NCI-H1092 treated with DMSO at 0.1 percent for 48 hours (cell line): ENCODE measurements at places on chromosomes 6 and 20.
A peak's percentile ranks its signal among the peaks of the same experiment; 100 is the strongest.

GRCh38 chr6:85417336-85417735 is 32.5 kb upstream of the NT5E start:
- no peak for DNase-seq

GRCh38 chr6:131998255-131998982 is 47.2 kb upstream of the CCN2 start:
- DNase-seq = no peak

DNA sequence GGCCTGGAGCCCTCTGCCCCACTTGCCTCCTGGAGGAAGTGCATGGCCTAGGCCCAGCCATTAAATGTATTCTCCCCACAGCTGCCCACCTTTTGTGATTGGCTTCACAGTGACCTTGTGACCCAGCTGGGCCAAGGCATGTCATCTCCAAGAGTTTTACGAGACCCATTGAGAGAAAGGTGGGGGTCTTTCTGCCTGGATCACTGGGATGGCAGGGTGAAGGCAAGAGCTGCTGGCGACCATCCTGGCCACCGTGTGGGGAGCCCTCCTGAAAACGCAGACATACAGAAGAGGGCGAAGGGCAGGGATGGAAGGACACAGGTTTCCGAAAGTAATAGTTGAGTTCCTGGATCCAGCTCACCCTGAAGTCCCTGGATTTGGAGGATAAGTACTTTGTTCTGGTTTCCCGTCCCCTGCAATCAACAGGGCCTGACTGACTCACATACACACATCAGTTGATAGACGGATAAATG is 12.3 kb upstream of the SPO11 start:
- DNase-seq = no peak

DNA sequence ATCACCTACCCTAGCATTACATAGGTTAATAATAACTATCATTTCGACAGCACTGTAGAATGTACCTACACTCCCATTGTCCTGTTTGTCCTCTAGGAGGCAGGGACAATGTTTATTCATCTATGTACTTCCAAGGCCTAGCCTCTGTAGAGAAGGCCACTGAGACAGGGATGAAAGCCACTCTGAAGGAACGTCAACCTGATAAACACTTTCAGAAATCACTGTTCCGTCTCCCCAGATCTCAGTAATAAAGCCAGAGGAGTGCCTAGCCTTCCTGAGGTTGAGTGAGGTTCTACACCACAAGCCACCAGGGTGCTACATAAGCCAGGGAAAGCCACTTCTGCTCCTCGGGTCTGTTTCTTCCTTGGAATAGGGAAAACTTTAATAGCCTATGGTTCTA is 44.8 kb downstream of the POPDC3 start:
- peak; percentile 4 for DNase-seq

GRCh38 chr6:144019929-144020328 is 11.9 kb upstream of the PLAGL1 start:
- no peak for DNase-seq

GRCh38 chr6:165119231-165120020 is 190.0 kb downstream of the C6orf118 start:
- DNase-seq = no peak

DNA sequence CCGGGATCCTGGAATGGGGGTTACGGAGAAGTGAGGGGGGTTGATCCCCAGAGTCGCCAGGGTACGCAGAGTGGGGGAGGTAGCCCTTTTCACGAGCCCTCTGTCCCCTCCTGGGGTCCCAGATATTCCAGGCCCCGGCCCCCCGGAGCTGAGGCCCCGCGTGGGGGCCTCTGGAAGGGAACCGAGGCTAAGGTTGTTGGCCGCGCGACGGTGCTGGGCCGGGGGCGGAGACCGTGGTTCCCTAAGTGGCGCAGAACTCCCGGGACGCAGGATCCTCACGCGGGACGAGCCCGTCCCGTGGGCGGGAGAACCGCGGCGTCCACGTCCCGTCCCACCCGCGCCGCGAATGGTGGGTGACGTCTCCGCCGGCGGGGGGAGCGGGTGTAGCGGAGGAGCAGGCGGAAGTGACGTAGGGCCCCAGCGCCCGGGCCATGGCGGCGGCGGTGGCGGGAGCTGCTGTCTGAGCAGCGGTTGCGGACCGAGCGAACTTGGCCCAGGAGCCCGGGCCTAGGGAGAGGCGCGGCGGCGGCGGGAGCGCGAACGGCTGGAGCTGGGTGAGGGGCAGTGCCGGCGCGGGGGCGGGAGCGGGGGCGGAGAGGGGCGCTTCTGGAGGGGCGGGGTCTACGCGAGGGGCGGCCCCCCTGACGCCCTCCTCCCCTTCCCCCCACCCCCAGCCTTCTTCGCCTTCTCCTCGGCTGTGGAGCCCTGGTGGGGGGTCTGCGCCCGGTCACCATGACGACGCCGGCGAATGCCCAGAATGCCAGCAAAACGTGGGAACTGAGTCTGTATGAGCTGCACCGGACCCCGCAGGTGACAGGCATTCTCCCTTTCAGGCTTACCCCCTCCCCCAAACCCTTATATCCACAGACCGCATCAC is at the start of gene RING1:
Gene RING1, plus strand, starts transcription at position 410 of the 877 bp plus-strand sequence. Its CDS starts 323 bp downstream, at position 733.
- peak; percentile 50 for DNase-seq

- DNase-seq = no peak
These were observed 27.8 kb upstream of the SMIM28 start for GRCh38 chr6:138349891-138350290.

DNA sequence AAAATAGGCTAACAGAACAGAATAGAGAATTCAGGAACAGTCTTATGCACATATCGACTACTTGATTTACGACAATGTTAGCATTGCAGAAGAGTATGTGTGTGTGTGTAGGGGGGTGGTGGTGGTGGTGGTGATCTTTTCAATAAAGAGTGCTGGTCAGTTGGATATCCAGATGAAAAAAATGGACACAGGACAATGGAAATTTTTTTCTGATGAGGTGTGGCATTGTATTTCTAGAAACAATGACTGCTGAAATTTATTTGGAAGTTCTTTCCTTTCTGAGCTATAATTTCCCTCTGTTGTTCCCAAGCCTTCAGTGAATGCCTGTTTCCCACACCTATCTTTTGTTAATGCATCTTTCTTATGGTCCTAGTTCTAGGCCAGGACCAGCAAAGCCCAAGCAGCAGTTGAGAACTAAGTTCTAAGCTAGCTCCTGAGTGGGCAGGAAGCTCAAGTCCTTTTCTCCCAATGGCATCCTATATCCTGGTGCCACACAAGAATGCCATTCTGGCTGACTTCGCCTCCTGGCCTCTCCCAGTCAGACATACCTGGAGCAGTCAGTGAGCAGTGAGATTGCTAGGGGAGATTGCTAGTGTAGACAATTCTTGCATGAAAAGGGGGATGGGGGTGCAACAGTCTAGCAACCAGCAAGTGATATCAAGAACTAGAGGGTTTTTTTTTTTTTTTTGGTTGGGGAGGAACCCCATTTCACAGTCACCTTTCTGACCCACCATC is 1.2 kb upstream of the TOX2 start:
- DNase-seq = no peak
